ENCODE measurements at places on chromosomes 7 and 10. TPM values are rescaled to one million over a fixed set of nuclear protein-coding genes. Genes with fewer than 3 reads are reported as not detected.

The DGKB gene
- 0.04 TPM for polyA plus RNA-seq

The IDI2 gene
- 0.07 TPM for polyA plus RNA-seq

The MYH16 gene
- polyA plus RNA-seq = not detected

The AOAH gene
- 1.1 TPM for polyA plus RNA-seq

The ARL4A gene
- 11.5 TPM for polyA plus RNA-seq

The FAM200A gene
- 3.4 TPM for polyA plus RNA-seq

The COBL gene
- polyA plus RNA-seq = 15.5 TPM

The LDB3 gene
- 162 TPM for polyA plus RNA-seq

The PAOX gene
- polyA plus RNA-seq = 4.1 TPM

The FGFBP3 gene
- polyA plus RNA-seq = 0.30 TPM

The ZNHIT1 gene
- 194 TPM for polyA plus RNA-seq

The NYAP1 gene
- polyA plus RNA-seq = 0.30 TPM

All from heart right ventricle (tissue), 16 donors.